GM19239 (cell line): ENCODE measurements at places on chromosomes 12 and 14.

DNA sequence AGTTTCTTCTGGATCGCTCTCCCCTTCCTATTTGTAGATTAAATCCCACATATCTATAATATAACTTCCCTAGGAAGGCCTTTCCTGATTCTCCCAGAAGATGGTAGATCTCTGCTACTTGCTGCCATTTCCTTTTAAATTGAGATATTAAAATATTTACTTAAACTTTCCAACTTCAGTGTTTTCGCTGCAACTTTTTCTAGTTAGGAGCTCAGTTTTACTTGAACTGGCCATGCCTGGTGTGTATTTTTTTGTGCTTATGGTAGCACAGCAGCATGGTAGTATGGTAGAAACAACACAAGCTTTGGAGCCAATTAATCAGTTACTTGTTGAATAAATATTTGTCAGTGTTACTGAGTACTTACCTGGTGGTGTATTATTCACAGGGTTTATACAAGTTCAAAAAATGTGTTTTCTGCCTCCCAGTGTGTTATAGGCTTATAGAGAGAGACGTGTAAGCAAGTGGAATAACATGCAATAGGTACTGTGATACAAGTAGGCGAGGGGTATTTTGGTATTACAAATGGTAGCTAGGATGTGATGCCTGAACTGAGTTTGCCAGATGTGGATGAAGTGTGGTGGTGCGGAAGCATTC lies 2.9 kb downstream of the POLR3B start:
- no peak for DNase-seq

DNA sequence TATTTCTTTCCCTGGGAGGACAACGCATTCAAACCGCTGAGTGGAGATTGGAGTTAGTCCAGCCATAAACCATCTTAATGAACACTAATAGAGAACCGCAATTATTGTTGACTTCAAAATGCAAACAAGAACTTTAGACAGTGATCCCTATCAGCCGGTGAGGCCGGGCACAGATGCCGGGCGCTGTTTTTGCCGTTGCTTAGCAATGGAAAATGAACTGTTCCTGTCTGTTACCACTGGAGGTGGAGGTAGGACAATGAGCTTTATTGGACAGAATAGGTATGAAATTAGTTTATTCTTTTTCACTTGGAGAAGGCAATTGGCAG lies 216.8 kb downstream of the TTC8 start:
- DNase-seq, result no peak

- no peak for DNase-seq
Measured at GRCh38 chr14:30958555-30959407, 66.7 kb upstream of the AP4S1 start.

GRCh38 chr12:4250691-4251090 lies 22.9 kb upstream of the CCND2 start:
- no peak for DNase-seq

DNA sequence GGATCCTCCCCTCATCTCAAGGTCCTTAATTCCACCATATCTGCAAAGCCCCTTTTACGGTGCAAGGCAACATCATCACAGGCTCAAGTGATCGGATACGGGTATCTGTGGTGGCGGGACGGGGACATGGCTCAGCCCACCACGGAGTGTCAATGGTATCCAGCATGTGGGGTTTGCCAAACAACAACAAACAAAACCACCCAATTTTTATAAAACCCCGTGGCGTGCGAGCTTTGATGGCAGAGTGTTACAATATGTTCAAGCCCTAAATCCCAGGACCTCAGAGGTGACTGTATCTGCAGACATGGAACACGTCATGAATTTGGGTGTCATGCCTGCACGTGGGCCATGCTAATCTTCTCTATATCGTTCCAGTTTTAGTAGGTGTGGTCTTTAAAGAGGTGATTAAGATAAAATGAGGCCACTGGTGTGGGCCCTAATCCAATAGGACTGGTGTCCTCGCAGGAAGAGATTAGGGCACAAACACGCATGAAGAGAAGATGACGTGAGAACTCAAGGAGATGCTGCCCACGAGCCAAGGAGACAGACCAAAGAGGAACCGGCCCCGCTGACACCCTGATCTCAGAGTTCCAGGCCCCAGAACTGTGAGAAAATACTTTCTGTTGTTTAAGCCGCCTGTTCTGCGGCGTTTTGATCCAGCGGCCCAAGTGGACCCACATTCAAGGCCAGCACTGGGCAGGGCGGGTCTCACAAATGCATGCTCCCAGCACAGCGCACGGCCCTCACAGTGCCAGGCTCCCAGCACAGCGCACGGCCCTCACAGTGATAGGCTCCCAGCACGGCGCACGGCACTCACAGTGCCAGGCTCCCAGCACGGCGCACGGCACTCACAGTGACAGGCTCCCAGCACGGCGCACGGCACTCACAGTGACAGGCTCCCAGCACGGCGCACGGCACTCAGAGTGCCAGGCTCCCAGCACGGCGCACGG lies 6.7 kb upstream of the GOLGA3 start:
- no peak for DNase-seq

DNA sequence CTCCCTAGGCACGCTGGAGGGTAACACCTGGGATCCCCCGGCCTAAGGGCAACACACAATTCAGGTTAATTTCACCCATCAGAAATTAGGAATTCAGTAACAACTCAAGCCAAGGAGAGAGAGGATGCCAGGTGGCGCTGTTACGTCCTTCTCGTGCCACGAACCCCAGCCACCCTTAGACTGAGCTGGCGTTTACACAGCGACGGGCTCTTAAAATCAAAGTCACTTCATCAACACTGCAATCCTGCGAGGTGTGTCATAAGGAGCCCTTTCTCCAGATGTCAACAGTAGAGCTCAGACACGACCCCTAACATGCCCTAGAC lies 110.6 kb upstream of the TMEM132D start:
- DNase-seq, result no peak

GRCh38 chr14:81269100-81269978 lies 48.6 kb upstream of the GTF2A1 start:
- DNase-seq, result peak; percentile 40

GRCh38 chr12:127075981-127076380 lies 1191.0 kb upstream of the TMEM132C start:
- DNase-seq, result no peak

DNA sequence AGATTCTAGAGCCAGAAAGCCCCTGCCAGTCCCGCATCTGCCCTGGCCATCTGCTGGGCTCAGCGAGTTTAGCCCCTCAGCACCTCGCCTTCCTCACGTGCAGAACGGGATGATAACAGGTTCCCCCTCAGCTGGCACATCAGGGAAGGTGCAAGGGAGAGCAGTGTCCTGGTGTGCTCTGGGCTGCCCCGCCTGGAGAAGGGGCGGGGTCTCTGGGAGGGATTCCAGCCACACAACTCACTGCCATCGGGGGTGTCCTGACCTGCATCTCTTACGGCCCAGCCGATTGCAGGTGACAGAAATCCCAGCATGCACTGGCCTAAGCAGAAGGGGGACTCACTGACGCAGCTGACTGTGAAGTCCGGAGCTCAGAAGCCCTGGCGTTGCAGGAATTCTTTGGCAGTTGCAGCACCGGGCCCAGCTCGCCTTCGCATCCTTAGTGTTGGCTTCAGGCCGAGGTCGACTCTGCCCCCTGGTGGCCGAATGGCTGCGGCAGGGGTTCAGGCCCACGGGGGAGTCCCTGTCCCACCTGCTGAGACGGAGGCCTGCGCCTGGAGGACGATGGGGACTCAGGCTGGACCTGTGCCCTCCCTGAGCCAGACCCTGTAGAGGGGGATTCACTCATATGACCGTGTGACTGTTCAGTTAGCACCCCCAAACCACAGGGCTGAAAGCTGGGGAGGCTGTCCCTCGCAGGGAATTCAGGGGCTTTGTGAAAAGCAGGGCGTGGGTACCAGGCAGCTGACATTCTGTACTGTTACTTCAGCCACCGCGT lies 178.6 kb downstream of the ADGRD1 start:
- peak; percentile 90 for DNase-seq

GRCh38 chr12:27261866-27262265 lies 17.8 kb downstream of the STK38L start:
- DNase-seq, result no peak

- no peak for DNase-seq
Measured at GRCh38 chr14:87944987-87945604, 47.9 kb downstream of the GALC start.

- DNase-seq, result no peak
Measured at GRCh38 chr12:89514751-89515150, 9.8 kb downstream of the GALNT4 start.

DNA sequence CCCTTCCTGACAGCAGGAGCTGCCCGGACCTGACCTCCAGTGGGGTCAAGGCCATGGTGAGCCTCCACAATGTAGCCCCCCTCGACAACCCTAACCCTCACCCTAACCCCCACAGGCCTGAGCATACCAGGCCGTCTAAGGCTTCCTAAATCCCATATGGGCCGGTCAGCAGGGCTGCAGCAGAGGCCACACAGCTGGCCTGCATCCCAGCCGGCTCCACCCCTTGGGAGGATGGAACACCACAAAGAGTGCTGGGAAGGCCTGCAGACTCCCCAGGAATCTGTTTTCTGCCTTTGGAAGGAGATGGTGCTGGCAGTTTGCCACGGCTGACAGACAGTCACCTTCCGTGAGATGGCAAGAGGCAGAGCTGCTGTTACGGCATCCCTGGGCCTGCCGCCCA lies 2.8 kb downstream of the TMEM179 start:
- DNase-seq, result no peak

GRCh38 chr14:90105756-90106155 lies 44.0 kb downstream of the KCNK13 start:
- DNase-seq, result no peak

- no peak for DNase-seq
Measured at GRCh38 chr12:21984375-21984774, 43.1 kb upstream of the ABCC9 start.

GRCh38 chr14:21098076-21098891 lies at the start of gene ZNF219:
Gene ZNF219 (minus strand): TSS chr14:21098655. CDS start chr14:21093591, 5,064 bp downstream.
- peak; percentile 28 for DNase-seq

DNA sequence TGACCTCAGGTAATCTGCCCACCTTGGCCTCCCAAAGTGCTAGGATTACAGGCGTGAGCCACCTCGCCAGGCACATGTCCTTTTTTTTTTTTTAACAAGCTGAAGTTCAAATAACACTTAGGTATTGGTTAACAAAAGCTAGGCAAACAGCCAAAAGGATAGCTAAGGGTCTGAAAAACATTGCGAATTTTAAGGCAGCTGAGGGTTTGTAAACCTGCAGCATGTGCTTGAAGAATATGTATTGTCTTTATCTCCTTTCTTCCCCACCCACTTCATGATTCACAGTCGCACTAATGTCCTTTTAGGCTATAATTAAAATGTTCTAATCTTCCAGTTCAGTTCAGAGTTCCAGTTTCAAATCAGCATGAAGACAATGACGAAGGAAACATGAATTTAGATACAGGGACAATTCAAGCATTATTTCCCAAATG lies 30.1 kb upstream of the CERS5 start:
- DNase-seq, result no peak
